ENCODE measurements at places on chromosomes 13 and 19.

GRCh38 chr19:45785781-45786532 is 3.7 kb upstream of the DMPK start:
- no peak for DNase-seq

GRCh38 chr19:9757544-9758501 is 10.7 kb downstream of the ZNF846 start:
- DNase-seq: no peak

- DNase-seq: no peak
These were observed 1454.1 kb downstream of the UQCRFS1 start for GRCh38 chr19:27758626-27759505.

DNA sequence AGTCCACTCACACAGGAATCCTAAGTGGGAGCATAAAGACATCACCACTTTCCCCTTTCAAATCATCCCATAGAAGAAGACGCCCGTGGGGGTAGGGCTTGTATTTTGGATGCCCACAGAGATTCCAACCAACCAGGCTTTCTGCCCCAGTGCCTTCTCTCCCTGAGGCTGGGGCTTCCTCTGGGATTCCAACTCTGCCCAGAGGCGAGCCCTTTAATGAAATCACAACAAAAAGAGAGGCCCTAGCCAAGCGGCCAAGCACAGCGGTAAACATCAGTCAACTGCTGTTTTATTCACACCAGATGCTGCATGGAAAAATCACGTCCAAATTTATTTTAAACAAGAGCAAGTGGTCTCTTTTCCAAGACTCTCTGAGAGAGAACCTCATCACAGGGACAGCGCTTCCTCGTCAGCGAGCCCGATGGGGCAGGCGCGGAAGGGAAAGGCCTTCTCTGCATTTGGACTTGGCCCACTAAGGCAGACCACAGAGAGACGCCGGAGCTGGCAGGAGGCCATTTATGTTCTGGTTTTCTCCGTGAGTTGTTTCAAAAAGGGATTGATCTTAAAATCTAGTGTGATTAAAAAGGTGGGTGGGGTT is 31.5 kb downstream of the ADPRHL1 start:
- no peak for DNase-seq

DNA sequence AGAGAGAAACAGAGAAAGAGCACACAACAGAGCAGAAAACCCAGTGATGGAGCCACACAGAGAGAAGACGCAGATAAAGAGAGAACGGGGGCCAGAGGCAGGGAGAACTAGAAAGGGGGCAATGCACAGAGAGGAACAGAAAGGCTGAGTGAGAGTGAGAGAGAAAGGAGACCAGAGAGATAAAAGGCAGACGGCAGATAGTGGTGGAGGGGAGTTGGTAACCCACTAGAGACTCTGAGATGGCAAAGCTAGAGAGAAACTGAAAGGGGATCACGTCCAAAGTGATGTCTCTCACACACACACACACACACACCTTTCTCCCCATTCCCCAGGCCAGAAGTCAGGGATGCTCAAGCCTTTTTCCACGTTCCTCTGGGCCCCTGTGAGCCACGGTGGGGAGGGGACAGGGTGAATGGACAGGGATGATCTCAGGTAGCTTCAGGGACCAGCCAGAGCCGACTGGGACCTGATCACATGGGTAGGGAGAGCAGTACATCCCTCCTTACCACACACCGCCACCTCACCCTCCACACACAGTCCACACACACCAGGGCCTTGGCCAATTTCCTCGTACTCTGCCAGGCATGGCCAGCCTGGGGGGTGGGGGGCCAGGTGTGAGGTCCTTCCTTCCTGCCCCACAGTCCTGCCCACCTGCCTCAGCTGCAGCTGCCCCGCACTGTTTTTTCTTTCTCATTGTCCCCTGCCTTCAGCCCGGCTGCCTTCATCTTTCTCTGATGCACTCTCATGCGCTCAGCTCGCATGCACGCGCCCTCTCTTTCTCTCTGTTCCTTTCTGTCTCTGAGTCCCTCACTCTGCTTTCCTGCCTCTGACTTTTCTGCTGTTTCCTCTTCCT is 22.5 kb upstream of the POU2F2 start:
- DNase-seq: no peak

GRCh38 chr13:67438465-67438864 is 208.3 kb upstream of the PCDH9 start:
- DNase-seq: no peak

DNA sequence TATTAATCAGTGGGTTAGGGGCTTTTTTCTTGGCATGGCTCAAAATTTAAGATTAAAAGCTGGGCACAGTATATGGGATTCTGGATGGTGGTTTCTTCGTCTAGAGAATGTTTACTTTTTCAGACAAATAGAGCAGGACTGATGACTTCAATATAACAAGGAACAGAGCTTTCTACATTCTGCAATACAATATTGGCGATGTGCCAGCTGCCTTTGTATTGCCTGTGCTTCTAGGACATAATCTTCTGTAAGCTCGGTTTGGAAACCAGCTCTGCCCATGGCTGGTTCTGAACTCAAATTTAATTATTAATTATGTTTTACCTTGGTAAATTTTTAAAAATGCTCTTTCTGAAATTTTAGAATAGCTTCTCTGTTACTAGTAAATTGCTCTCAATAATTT is 139.1 kb upstream of the TRPC4 start:
- no peak for DNase-seq

- no peak for DNase-seq
These were observed 51.8 kb upstream of the MYCBP2 start for GRCh38 chr13:77378662-77379061.

DNA sequence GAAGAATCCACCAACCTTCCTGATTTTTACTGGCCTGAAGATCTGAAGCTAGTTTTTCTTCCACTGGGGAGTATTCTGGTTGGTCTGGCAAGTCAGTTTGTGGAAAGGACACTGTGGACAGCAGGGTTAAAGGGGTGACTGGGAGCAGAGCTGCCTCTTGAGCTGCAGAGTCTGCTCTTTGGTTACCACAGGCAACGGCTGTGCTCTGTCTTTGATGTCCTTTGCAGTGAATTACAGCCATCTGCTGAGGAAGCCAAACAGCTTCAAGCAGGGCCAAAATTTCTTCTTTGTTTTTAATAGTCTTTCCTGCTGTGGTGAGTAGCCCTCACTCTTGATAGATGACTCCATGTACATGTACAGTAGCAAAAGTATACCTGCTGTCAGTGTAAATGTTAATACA is 75.7 kb downstream of the ZNF100 start:
- DNase-seq: no peak

DNA sequence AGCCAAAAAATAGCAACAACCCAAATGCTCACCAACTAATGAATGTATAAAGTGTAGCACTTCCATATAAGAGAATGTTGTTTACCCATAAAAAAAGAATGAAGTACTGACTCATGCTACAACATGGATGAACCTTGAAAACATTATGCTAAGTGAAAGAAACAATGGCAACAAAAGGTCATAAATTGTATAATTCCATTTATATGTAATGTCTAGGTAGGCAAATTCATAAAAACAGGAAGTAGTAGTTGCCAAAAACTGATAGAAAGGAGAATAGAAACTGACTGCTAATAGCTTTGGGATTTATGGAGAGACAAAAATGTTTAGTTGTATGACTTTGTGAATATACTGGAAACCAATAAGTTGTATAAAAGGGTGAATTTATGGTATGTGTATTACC is 21.6 kb downstream of the MYCBP2 start:
- DNase-seq: no peak

DNA sequence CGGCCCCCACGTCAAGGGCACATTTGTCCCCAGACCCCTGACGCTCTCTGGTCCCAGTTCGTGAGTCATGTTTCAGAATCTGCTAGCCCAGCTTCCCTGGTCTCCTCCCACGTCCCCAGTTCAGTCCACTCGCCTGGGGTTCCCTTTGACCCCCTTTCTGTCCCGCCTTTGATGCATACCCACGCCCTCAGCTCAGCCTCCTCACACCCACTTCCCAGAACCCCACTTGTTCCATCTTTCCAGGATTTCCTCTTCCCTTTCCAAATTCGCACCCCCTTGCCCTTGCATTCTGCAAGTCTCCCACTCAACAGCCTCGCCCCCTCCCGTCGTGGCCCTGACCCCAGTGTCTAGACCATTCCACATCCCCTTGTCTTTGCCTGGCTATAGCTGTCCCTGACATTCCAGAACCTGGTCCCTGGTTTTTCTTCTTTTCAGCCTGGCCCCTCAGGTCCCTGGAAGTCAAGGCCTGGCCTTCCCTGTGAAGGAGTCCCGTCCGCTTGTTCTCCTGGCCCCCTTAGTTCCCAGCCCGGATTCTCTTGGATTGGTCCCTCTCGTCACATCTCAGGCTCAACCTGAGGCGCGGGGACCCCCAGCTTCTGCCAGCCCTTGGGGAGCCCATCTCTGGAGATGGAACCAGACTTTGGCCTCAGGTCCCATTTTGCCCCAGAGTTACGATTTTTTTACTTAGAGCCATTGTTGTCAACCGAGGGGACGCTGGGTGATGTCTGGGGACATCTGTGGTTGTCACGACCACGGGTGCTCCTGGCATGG is 1.3 kb downstream of the NCLN start:
- no peak for DNase-seq

GRCh38 chr13:38535261-38535660 is 151.6 kb upstream of the FREM2 start:
- no peak for DNase-seq

GRCh38 chr13:21948769-21949474 is 278.0 kb downstream of the FGF9 start:
- no peak for DNase-seq

DNA sequence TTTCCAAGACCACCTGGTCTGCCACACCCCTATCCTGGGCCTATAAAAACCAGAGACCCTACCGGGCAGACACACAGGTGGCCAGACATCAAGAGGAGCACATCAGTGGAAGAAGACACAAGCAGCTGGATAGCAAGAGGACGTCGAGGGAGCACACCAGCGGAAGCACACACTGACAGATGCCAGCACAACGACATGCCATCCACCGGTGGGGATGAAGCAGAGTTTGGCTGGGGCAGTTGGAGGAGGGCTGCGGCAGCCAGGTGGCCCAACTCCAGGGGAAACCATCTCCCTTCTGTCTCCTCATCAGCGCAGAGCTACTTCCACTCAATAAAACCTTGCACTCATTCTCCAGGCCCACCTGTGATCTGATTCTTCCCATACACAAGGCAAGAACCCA is 200.6 kb downstream of the PCDH17 start:
- no peak for DNase-seq

DNA sequence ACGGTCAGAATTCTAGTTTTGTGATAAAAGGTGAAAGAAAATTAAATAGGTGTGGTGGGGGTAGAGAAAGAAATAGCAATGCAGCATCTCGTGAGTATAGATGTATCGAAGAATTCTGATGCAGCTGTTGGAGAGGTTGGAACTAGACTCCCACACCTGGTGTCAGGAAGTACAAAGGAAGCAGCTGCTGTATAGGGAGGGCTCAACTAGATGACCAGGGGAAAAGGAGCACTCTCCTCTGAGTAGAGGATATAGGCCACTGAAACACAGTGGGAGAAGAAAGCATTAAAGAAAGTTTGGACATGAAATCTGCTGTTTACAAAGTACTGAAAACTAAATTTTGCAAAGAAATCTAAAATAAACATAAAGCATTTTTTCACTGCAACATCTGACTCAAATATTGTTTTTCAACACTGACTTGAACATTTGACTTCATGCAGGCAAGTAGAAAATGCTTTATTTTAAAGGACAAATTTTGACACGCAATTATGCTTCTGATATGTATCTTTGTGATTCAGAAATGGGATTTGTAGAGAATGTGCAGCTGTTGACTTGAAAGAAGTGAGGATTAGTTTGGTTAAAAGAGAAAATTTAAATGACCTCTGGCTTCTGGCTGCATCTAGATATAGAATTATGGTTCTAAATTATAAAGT is 82.2 kb downstream of the MIPEP start:
- DNase-seq: no peak

DNA sequence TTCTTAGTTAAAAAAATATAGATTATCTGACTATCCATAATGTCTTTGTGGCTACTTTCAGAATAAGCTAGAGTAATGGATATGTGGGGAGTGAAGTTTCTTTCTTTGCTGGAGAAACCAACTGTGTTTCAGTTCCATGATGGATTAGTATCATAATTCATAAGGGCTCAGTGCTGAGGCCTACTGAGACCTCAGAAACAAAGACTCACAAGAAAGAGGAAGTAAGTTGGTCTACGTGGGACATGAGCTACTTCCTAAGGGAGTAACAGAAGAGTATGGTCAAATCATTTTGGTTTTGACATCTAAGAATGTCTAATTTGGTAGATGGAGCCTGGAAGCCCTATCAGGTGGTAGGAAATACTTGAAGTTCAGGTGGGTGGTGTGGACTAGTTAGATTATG is 99.0 kb upstream of the HTR2A start:
- no peak for DNase-seq

GRCh38 chr19:34962687-34963572 is 1.1 kb downstream of the ZNF792 start:
- no peak for DNase-seq

- no peak for DNase-seq
These were observed 16.0 kb upstream of the CLN5 start for GRCh38 chr13:76975863-76976262.

DNA sequence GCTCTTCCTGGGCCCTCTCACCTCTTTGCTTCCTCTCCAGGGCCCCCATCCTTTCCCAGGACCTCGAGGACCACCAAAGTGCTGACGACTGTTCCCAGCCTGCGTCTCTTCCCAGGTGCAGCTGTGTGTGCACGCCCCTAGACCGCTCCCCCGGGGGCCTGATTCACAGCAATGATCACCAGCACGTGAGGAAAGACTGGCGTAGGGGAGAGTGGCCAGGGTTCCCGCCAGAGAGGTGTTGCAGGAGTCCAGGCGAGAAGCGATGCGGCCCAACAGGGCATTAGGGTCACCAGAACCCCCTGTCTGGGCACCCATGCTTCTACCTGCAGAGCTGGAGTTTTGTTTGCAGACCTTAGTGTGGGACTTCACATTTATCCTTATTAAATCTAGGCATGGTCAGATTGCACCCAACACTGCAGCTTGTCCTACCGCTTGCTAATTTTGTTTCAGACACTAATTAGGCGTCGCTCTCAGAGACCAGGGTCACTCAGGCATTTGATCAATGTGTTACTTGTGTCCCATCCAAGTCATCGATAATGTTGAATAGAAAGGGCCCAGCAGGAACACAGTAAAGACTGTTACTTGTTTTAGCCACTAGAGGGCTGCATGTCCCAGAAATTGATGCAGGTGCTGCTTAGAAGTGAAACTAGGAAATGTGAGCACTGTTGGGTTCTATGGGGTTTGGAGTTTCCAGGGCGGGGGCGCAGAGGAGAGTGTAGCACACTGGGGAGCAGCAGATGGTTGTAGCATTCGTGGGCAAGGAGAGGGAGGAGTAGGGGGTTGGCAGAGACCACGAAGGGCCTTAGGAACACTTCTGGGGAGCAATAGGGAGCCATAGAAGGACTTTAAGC is 53.2 kb downstream of the CDADC1 start:
- no peak for DNase-seq

DNA sequence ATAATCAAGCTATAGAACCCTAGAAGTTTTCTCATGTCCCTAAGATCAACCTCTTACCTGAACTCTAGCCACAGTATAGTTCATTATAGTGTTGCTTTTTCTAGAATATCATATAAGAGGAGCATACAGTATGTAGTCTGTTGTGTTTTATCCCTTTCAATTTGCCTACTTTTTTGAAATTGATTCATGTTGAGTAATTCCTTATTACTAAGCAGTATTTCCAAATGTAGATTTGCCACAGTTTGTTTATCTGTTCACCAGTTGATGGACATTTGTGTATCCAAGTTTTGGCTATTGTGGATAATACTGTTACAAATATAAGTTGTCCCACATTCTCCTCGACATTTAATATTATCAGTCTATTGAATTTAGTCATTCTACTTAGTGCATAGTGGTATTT is 138.0 kb downstream of the LMO7 start:
- no peak for DNase-seq

- no peak for DNase-seq
These were observed 159.2 kb downstream of the SLC7A1 start for GRCh38 chr13:29436291-29436690.

GRCh38 chr19:29645911-29646310 is 19.4 kb upstream of the PLEKHF1 start:
- DNase-seq: no peak
